ENCODE measurements at places on chromosomes 4 and X. TPM values are rescaled to one million over a fixed set of nuclear protein-coding genes. Genes with fewer than 3 reads are reported as not detected.

Gene CFAP299
- not detected for total RNA-seq

DNA sequence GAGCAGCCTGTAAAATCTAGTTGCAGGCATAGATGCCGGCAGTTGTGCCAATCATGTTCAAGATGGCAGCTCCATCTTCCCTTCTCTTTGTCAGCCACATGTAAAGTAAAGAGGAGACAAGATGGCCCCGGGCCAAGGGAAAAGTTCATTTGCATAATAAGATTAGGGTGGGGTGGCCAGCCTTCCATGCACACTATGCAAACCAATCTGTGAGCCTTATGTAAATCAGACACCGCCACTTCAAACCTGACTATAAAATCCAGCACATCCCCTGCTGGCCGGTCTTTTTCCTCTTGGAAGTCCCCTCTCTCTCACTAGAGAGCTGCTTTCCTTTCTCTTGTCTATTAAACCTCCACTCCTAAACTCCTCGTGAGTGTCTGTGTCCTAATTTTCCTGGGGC is 78.9 kb upstream of the CBR4 start:
- no peak for DNase-seq

DNA sequence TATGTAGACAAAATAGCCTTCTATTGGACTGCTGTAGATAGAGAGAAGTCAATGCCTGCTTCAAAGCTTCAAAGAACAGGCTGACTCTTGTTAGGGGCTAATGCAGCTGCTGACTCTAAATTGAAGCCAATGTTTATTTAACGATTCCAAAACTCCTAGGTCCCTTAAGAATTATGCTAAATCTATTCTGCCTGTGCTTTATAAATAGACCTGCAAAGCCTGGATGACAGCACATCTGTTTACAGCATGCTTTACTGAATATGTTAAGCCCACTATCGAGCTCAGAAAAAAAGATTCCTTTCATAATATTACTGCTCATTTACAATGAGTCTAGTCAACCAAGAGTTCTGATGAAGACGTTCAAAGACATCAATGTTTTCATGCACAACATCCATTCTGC is 54.8 kb upstream of the RBMXL3 start:
- no peak for DNase-seq

Gene TMSB15B
- 19.7 TPM for total RNA-seq

GRCh38 chr4:133156096-133156495 is 7.0 kb downstream of the PCDH10 start:
- no peak for DNase-seq

DNA sequence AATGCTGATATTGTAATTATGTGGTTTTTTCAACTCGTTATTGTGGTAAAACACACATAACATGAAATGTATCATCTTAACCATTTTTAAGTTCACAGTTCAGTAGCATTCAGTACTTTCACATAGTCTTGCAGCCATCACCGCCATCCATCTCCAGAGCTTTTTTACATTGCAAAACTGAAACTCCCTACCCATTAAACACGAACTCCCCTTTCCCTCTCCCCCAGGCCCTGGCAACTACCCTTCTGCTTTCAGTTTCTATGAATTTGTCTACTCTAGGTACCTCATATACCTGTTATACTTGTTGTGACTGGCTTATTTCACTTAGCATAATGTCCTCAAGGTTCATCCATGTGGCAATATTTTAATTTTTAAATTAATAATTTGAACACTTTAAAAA is 380.6 kb downstream of the MAPK10 start:
- no peak for DNase-seq

- no peak for DNase-seq
These were observed 1114.6 kb upstream of the AGA start for GRCh38 chr4:178556796-178557195.

GRCh38 chr4:108060686-108061321 is 71.1 kb downstream of the HADH start:
- DNase-seq = no peak

DNA sequence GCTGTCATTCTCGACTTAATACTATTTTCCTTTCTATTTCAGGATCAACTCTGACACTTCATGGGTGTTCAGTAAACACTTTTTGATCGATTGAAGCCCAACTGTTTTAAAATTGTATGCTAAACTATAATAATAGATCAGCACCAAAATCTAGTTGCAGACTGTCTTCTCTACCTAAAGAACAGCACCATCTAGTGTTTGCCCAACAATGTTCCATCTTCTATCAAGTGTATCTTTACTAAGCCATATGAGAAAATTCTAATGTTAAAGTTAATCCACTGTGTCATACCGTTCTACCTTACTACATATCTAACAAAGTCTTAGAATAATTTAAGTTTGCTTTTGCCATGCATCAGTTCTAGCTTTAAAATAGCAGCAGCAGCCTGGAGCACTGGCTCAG is 113.0 kb upstream of the PRDX4 start:
- peak; percentile 30 for DNase-seq

Gene SUPT20HL2
- not detected for total RNA-seq

- DNase-seq = no peak
These were observed 35.1 kb downstream of the ENPEP start for GRCh38 chr4:110510955-110511544.

Gene VCX3A
- 0.26 TPM for total RNA-seq

GRCh38 chr4:95358421-95358820 is 190.4 kb downstream of the UNC5C start:
- no peak for DNase-seq

DNA sequence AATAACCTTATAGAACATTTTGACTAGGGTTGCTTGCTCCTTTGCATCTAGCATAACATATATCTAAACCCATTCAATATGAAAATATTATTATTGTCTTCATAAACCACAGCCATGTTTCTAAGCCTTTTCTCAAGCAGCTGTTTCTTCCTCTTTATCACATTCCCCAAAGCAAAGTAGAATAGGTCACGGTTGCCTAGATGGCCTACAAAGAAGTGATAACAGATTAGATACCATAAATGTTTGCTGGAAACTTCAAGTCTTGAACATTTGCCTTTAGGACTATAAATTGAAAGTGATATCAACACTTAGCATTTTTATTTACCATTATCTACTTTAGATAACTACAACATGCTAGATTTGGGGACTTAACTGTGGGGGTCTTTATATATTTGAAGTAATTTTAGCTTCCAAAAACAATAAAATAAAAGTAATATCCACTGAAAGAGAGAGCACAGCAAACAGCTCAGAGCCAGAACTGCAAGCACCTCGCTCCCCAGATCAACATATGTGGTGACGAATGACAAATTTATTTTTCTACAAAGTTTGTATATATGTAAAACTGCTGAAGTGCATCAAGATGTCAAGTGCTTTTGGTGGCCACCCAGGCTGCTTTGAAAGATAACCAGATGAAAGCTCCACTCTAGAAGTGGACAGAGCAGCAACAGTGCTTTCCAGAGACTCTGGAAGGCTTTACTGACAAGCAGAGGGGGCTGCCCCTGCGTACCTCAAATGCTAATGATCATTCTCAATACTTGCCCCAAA is 8.0 kb downstream of the HHIP start:
- DNase-seq = no peak

- DNase-seq = no peak
These were observed 9.2 kb downstream of the CMC4 start for GRCh38 chrX:155061760-155062159.

Gene MAGEA2B
- not detected for total RNA-seq

Gene PAGE2B
- not detected for total RNA-seq

Gene FAAH2
- 7.5 TPM for total RNA-seq

- DNase-seq = no peak
These were observed 25.2 kb upstream of the ANAPC4 start for GRCh38 chr4:25351777-25352416.

DNA sequence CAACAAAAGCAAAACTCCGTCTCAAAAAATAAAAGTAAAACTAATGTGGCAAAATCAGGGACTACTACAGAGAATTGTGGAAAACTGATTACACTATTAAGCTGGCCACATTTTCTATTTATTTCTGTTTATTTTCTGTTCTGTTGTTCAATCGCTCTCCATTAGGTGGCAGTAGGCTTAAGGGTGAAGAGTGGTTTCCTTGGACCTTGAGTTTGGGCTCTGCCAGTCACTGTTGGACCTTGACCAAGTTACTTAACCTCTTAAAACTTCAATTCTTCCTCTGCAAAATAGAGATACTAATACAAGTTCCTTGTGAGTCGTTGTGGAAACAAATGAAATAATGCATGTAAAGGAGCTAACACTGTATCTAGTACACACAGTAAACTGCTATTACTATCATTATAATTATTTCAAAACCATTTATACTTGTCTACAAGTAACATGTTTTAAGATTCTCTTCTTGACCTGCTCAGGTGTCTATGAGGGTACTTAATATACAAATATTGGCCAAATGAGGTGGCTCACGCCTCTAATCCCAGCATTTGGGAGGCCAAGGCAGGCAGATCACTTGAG is 15.2 kb downstream of the HSD17B11 start:
- DNase-seq = peak; percentile 27

GRCh38 chrX:135395064-135395463 is 26.7 kb upstream of the SMIM10L2A start:
- DNase-seq = no peak

GRCh38 chrX:20333672-20334071 is 67.0 kb upstream of the RPS6KA3 start:
- no peak for DNase-seq

- DNase-seq = no peak
These were observed 9.7 kb upstream of the MSANTD1 start for GRCh38 chr4:3239303-3239702.

- DNase-seq = no peak
These were observed 90.6 kb upstream of the STOX2 start for GRCh38 chr4:183814461-183814860.

DNA sequence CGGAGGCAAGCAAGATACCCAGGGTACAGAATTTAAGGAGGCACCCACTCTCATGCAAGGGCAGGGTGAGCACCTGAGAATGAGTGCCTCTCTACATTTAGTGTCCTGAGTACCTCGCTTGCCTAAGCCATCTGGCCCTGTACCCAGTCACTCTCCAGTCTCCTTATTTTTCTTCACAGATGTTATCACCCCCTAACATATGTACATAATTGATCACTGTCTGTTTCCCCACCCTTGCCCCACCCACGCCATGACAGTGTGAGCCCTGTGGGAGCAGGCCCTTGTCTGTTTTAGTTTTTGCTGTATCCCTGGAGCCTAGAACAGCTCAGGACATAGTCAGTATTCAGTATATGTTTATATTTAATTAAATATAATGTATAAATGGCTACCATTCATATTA is 113.6 kb downstream of the SPRY1 start:
- DNase-seq = no peak

DNA sequence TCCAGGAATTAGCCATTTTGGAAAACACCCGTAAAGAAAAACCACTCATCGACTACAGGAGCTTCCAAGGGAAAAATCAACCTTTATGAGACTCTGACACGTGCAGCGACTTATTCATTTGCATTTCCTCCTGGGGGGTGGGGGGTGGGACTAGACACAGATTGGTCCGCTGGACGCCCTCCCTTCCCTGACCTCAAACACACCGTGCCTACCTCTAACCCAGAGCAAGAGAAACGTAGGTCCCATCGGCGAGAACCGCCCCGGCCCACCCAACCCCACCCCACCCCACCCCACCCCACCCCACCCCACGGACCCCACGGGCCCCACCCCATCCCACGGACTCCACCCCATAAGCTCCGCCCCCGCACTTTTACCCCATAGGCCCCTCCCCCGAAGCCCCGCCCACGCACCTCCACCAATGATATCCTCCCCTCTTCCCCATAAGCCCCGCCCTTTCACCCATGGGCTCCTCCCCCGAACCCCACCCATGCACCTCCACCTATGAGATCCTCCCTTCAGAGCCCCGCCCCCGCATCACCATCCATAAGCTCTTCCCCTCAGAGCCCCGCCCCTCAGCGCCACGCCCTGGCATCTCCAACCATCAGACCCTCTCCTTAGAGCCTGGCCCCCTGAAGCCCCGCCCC is 1.1 kb downstream of the GTPBP6 start:
- peak; percentile 98 for DNase-seq

Gene FRG2
- 0.18 TPM for total RNA-seq

Gene TCEAL5
- total RNA-seq = 0.37 TPM

Gene CLDN2
- not detected for total RNA-seq

- DNase-seq = peak; percentile 28
These were observed 48.5 kb upstream of the PABPC1L2A start for GRCh38 chrX:73127700-73128241.

Gene FGFRL1
- total RNA-seq = 39.1 TPM

DNA sequence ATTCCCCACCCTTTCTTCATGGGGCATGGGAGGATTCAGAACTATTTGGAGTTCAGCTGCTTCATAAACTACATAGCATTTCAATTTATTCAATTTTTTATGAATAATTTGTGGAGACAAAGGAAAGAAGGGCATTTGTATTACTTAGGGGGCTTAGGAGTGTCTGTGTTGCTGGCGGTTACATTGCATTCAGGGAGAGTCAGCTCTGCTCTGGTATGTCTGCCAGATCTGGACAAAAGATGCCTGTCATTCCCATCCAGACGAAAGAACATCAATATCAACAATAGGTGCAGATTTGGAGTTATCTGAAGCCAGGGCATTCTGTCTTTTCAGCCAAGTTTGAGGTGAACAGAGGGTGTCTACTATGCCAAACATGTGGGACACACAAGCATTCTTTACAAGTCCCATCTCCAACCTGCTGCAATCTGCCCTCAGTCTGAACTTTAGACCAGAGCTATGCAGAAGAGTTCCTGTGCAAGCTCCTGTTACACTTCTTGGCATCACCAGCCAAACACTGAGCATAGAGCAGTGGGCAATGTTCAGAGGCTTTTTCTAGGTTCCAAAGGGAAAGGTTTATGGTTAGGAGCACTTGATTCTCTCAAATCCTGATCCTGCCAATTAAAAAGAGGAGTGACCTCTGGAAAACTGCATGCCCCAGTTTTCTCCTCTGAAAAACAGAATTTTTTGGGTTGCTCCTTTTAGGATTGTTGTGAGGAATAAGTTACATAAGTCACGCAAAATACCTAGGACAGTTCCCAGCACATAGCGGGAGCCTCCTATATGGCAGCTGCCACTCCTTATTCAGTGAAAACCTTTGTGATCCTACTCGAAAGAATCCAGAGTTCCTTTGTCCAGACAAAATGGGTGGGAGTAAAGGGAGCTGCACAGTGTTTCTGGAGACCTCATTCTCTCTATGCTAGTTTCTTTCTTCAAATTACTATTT is 719.5 kb upstream of the SLIT2 start:
- DNase-seq = no peak

GRCh38 chr4:105659190-105659589 is 49.3 kb downstream of the INTS12 start:
- DNase-seq = no peak

Gene TCEAL7
- total RNA-seq = 6.5 TPM

Measured in H7 (cell line).